ENCODE measurements at places on chromosomes 7 and 10.

GRCh38 chr7:20284003-20284770 is 46.5 kb upstream of the ITGB8 start:
- no peak for DNase-seq
- no peaks in the 10 kb centered on the region for H3K4me1 ChIP-seq
- H3K27me3 ChIP-seq: peaks cover 4% of the 10 kb centered on the region
- H3K4me3 ChIP-seq: no peak overlapping the region
- no peak overlapping the region for H3K27ac ChIP-seq
- no peaks in the 10 kb centered on the region for H3K36me3 ChIP-seq

DNA sequence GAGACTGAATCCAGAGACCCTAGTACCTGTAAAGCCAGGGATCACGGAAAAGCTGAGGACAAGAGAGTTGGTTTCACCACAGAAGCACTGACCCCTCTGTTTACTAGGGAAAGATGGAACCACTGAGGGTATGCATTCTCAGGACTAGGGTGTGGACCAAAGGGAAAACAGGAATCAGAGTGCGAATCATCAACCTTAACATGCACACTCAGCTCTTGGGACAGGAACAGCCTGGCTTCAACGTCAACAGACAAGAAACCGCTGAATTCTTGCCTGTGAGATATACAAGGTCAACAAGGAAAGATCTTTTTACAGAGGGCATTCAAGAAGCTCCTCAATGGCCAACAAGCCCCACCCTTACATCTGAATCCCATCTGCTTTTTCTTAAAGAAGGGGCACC is 14.9 kb downstream of the TNRC18 start:
- H3K27me3 ChIP-seq: peaks cover 85% of the 10 kb centered on the region
- H3K4me3 ChIP-seq: no peak overlapping the region
- no peaks in the 10 kb centered on the region for H3K36me3 ChIP-seq
- no peaks in the 10 kb centered on the region for H3K4me1 ChIP-seq
- DNase-seq: no peak
- no peak overlapping the region for H3K27ac ChIP-seq

- no peaks in the 10 kb centered on the region for H3K4me1 ChIP-seq
- no peak overlapping the region for H3K27ac ChIP-seq
- DNase-seq: no peak
- no peaks in the 10 kb centered on the region for H3K27me3 ChIP-seq
- no peak overlapping the region for H3K4me3 ChIP-seq
Observed at GRCh38 chr7:5620459-5620881, 161.0 kb downstream of the RNF216 start.

GRCh38 chr7:71182438-71182935 is 50.5 kb downstream of the GALNT17 start:
- DNase-seq: no peak
- no peaks in the 10 kb centered on the region for H3K36me3 ChIP-seq
- no peak overlapping the region for H3K4me3 ChIP-seq
- H3K27ac ChIP-seq: no peak overlapping the region

DNA sequence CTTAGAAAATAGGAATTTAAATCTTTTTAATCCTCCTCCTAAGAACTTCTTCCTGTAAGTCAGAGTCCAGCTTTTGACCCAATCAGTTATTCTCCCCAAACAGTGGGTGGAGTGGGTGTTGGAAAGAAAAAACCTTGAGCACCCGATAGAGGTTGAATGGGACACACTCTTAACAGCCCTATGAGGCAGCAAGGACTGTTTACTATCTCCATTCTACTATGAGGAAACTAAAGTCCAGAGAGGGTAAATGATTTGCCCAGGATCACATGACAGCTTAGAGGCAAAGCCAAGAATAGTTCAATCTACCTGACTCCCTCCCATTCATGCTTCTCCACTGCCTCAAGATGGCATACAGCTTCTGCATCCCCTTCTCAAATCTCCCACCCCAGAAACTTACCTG is 57.6 kb upstream of the SLC35B4 start:
- H3K27me3 ChIP-seq: peaks cover 5% of the 10 kb centered on the region
- no peak overlapping the region for H3K27ac ChIP-seq
- no peak overlapping the region for H3K4me3 ChIP-seq
- DNase-seq: no peak

DNA sequence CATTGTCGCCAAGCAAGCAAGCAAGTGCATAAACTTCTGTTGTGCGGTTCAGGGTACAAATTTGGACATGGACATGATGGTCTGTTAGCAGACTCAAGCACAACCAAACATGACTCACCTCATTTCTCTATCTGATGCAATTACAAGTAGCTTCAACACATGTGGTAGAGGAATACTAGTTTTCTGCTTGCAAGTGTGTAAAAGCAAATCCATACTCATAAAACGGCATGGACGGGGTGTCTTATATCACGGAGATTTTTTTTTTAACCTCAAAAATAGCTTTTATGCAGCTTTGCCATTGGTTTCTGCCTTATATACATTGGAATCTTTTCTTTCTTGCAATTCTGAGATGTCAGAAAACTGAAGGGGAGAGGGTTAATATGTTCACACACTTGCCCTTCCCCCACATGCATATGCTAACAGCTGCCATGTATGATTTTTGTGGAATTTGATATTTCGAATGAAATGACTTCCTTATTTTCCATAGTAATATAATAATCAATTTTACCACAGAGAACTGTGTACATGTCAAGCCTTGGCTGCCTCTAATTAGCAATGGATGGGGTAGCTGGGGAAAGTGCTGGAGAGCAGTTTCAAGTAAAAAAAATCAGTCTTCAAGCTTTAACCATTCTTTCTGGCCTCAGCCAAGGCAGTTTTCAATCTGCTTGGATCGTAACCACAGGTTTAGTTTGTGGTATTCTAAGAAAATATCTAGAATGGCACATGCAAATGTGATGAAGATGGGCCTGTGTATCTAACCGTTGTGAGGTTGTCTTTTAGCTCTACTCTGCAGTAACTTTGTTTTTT is 106.0 kb upstream of the PDCD4 start:
- no peak for DNase-seq
- H3K27ac ChIP-seq: no peak overlapping the region
- peaks cover 4% of the 10 kb centered on the region for H3K27me3 ChIP-seq
- no peaks in the 10 kb centered on the region for H3K4me1 ChIP-seq
